NCI-H774 (cell line): ENCODE measurements at places on chromosomes 13 and 19.

DNA sequence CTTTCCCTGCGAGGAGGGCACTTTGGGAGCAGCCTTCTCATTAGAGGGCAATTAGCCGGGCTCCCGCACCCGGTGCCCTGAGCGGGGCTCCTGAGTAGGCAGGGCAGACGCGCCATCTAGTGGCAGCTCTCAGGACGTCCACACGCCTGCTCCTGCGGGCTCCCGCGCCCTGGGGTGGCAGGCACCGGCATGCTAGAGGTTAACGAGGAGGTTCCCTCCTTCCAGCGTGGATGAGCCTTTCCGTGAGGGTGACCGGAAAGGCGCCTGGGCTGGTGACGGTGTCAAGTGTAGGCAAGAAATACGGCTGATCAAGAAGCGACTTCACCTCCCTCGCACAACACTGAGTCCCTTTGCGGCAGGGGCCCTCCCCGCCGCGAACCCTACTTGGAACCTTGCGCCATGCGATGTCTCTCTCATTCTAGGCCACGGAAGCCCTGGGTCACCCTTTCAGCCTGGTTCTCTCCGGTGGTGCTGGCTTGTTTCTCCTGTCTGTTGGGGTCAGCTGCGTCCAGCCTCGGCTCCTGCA, 67.7 kb downstream of the ALOX5AP start:
- peak; percentile 31 for DNase-seq

- DNase-seq = no peak
Observed at GRCh38 chr13:27427641-27428040, 3.2 kb downstream of the GTF3A start.

GRCh38 chr19:18603255-18603957, 3.2 kb downstream of the CRLF1 start:
- DNase-seq = no peak

- no peak for DNase-seq
Observed at GRCh38 chr19:33845498-33845897, 48.8 kb downstream of the KCTD15 start.

GRCh38 chr13:44240611-44241145, 132.9 kb upstream of the SERP2 start:
- no peak for DNase-seq
